ENCODE measurements at places on chromosomes 1 and 21.
A peak's percentile ranks its signal among the peaks of the same experiment; 100 is the strongest.

DNA sequence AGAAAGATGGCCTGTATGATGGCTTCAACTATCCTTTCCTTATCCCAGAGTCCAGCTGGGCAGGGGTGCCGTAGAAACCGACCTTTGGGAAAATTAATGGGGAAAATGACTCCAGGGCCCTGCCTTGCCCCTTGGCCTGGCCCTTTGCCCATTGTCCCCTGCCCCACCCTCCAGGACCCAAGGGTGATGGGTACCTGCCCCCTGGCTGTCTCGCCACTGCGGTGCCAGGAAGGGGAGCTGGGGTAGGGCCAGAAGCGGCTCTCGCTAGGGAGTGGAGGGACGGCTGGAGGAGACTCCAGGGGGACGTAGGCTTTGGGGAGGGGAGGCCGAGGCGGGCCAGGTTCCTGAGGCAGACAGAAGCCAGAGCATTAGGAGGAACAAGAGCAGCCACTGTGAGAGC lies 29.1 kb upstream of the GOLT1A start:
- DNase-seq, result no peak

- DNase-seq, result no peak
Measured at GRCh38 chr1:239155466-239156091, 230.8 kb upstream of the CHRM3 start.

DNA sequence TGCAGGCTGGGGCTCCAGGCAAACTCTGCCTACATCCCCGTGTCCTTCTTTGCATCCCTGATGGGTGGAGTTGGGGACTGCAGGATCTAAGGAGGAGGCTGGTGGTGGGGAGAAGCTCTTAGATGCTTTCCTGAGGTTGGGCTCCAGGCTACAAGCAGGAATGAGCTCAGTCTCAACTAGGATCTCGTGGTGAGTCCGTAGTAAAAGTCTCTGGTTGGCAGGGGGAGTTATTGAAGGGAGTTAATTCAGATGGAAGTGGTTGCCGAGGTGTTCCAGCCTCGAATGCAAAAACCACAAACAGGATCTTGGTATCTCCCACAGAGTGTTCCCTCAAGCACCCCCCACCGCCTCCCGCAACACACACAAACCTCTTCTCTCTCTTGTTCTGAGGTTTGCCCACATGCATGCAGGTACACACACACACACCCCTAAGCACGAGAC lies 35.0 kb downstream of the TMCC2 start:
- no peak for DNase-seq

DNA sequence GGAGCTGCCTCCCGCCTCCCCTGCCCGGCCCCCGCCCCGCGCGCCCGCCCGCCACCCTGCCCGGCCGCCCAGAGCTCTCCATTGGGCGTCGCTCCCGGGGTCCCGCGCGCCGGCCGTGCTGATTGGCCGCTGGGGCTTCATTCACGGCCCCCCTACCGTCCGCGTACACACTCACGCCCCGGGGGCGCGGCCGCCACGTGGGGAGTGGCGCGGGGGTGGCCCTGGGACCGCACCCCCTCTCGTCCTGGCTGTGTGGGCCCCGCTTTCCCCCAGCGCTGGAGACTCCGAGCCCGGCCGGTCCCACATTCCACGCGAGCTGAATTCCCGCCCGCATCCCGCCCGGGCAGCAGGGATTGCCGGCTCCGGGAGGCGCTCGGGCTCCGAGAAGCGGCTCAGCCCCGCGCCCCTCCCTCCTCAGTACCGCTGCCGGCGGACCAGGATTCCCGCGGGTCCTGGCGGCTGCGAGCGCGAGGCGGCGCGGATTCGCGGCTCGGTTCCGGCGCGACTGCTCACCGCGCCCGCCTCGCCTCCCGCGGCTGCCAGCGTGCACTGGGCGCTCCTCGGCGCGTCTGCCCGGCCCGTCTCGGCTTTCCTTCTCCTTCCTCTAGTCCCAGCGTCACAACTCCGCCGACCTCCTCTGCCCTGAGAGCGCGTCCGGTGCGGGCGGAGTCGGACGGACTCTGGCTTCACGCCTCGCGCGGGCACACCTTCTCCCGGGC lies 450 bp upstream of the POU3F1 start:
- DNase-seq, result peak; percentile 79

DNA sequence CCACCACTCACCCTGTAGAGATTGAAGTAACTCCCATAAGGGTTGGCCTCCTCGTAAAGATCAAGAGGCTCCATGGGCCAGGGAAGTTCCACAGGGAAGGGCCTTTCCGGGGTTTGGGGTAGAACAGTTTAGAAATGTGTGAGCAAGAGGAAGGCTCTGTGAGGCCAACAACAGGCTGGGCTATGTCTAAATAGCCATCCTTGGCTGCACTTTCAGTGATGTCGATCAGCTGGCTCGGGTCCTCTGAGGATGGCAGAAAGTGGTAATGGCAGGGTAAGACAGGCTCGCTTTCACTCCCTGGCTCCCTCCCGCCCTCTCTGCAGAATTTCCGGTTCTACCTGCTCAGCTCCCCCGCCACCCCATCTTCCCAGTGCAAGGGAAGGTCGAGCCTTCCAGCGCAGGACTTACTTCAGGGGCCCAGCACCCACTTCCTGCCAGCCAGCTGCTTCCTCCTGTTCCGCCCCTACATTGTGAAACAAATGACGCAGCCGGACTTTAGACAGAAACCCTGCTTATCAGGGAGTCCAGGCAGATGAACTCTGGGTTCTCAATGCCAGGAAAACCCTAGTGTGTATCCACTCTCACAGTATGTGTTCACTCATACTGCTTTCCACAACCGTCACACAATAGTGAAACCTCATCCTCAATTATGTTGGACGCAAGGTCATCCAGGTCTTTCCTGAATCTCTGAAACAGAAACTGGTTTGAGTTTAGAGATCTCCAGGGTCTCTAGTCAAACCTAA lies 7.3 kb downstream of the F11R start:
- DNase-seq, result peak; percentile 82

DNA sequence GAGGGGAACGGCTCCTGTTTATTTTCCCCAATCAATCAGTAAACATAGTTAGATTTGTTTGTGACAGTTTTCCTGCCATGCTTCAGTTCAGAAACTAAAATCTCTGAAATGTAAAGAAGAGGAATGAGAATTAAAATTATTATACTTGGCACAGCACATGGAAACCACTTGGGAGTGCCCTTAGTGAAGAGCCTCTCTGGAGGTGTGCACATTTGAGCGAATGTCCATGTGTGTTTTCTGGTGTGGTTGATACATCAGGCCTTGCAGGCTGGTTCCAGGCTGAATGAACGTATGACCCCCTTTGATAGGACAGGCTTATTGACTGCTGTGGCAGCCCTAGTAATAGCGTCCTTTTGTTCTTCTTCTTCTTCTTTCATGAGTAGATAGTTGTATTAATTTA lies 27.1 kb downstream of the C4BPA start:
- DNase-seq, result no peak

GRCh38 chr1:92858564-92859399 lies 26.9 kb downstream of the RPL5 start:
- peak; percentile 86 for DNase-seq

- DNase-seq, result no peak
Measured at GRCh38 chr1:223211323-223211985, 68.4 kb upstream of the TLR5 start.

DNA sequence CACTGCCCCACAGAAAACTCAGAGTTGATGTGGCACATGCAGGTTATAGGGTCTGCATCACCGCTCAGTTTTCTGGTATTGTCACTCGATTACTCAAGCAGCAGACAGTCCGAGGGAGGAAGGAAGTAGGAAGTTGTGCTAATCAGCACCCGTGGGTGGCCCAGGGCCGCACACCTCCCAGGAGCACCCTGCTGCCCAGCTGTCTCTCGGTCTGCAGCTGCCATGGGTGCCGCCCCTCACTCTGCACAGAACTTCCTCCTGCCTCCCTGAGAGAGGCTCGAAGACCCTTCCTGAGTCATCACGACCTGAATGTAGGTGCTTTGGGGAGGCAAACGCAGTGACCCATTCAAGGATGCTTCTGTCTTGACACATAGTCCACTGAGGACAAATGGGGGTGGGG lies 4.2 kb upstream of the TFF3 start:
- DNase-seq, result no peak

GRCh38 chr1:219534991-219535390 lies 77.9 kb downstream of the ZC3H11B start:
- DNase-seq, result no peak

GRCh38 chr1:151143986-151144385 lies 2.4 kb downstream of the SEMA6C start:
- no peak for DNase-seq
